NCI-H1930 (cell line): ENCODE measurements at places on chromosomes 1 and 21.
A peak's percentile ranks its signal among the peaks of the same experiment; 100 is the strongest.

DNA sequence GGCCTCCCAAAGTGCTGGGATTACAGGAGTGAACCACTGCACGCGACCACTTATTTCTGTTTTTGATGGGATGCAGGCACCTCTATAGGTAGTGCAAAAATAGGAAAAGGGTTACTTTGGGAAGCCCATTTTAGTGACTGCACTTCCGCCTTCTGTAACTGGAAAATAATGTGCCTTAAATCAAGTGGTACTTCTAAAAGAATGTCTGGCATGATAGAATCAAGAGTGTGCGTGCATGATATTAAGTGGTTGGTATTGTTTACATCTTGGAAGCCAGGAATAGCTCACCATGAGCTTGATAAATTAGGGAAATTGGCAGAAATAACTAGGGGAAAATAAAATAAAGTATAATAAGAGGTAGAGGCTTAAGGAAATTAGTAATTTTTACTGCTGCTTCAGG, 1067.0 kb downstream of the ADGRL2 start:
- DNase-seq: no peak

- no peak for DNase-seq
Measured at GRCh38 chr21:28793043-28793442, 199.6 kb downstream of the LTN1 start.

- no peak for DNase-seq
Measured at GRCh38 chr1:30606166-30606565, 117.2 kb downstream of the MATN1 start.

- no peak for DNase-seq
Measured at GRCh38 chr1:83103341-83103740, 895.6 kb downstream of the TTLL7 start.

DNA sequence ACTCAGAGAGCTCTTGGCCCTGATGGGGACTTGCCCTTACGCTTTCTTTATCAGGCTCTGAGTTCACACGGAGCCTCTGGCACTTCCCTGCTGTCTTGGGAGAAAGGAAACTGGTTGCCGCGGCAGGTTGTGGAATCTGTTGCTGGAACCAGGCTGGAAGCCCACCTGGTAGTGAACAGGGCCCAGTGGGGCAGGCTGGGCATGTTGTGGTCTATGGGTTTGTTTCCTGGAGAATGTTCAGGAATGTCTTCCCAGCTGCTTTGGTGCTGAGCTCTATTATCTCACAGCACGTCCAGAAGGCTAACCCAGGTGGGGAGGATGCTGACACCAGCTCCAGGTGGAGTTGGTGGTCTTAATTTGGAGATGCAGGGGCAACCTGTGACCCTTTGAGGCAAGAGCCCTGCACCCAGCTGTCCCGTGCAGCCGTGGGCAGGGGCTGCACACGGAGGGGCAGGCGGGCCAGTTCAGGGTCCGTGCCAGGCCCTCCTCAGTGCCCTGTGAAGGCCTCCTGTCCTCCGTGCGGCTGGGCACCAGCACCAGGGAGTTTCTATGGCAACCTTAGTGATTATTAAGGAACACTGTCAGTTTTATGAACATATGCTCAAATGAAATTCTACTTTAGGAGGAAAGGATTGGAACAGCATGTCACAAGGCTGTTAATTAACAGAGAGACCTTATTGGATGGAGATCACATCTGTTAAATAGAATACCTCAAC, 33.3 kb upstream of the TDRD10 start:
- no peak for DNase-seq

DNA sequence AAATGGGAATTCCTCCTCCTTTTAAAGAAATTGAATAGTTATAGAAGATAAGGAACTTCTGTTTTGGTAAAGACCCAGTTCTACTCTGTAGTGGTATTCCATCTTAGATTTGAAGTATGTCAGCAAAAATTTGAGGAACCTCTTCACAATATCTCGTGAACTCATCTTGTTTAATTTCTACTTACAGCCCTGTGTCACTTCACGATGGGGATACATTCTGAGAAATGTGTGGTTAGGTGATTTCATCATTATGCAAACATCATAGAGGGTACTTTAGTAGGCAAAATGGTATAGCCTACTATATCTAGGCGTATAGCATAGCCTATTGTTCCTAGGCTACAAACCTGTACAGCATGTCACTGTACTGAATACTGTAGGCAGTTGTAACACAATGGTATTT, 36.0 kb downstream of the ALG6 start:
- DNase-seq: no peak

DNA sequence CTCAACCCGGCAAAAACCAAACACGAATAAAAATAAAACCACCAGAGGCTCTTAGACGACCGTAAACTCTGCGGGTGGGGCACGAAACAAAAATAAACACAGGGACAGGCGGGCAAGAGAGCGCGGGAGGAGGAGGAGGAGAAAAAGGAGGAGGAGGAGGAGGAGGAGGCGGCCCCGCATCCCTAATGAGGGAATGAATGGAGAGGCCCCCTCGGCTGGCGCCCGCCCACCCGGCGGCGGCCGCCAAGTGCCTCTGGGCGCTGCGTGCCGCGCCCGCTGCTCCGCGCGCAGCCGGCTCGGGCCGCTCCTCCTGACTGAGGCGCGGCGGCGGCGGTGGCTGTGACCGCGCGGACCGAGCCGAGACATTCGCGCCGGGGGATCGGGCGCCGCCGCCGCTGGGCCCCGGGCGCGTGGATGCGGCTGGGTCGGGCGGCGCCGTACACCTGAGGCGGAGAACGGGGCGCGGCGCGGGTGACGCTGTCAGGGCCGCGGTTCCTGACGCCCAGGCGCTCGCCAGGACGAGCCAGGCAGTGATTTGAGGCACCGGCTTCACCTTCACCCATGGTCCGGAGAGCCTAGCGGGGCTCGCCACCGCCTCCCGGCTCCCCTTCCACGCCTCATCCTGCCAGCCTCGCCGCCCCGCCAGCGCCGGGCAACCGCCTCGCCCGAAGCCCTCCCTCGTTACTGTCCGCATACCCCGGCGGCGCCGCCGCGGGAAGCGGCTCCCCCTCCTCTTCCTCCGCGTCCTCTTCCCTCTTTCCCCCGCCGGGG, at the start of gene MARK1:
TSS of gene MARK1 (plus strand) at position 229 of the 771 bp plus-strand sequence. CDS start 687 bp downstream, outside the sequence.
- DNase-seq: peak; percentile 55

DNA sequence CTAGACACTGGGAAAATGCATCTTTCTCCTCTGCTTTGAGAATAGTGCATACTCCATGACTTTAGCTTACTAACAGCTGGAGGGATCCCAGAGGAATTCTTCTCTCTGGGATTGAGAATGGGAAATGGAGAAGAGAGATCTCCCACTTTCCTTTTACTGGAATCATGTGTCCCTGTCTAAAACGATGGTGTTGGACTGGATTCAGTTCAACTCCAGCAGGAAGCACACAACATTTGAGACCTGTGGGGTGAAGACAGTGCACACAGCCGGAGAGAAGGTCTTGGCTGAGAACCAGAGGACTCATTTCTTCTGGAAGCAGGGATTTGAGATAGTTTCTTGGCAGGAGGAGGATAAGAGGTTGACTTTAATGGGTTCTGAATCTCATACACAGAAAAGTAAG, 58.7 kb downstream of the TRABD2B start:
- DNase-seq: no peak

GRCh38 chr1:166378805-166379204, 212.0 kb upstream of the FAM78B start:
- DNase-seq: no peak
